ENCODE measurements at places on chromosomes 1 and 21.

DNA sequence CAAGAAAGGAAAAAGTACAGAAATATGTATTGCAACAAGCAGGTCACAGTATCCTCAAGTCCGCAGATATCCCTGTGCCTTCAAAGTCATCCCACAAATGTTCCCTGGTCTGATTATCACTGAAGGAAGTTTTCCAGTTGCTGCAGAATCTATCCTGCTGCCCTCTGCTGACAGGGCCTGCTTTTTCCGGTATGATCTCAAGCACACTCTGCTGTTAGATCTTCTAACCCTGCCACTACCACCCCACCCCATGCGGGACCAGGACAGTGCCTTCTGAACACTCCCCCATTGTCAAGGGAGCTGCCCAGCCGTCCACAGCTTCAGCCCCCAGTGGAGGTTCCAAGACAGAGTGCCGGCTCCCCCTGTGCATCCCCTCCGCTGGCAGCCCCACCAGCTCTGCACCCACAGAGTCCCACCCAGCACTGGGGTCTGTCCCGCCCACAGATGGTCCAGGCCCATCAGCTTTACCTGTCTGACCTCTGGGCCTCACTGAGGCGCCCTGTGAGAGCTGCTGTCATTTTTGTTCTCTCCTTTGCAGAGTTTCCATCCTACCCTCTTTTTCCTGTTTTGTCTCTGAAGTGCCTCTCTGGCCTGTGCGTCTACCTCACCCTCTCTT, 27.9 kb downstream of the FAM163A start:
- no peak for DNase-seq

GRCh38 chr1:228333739-228334115, 72.9 kb downstream of the TRIM11 start:
- DNase-seq: no peak

DNA sequence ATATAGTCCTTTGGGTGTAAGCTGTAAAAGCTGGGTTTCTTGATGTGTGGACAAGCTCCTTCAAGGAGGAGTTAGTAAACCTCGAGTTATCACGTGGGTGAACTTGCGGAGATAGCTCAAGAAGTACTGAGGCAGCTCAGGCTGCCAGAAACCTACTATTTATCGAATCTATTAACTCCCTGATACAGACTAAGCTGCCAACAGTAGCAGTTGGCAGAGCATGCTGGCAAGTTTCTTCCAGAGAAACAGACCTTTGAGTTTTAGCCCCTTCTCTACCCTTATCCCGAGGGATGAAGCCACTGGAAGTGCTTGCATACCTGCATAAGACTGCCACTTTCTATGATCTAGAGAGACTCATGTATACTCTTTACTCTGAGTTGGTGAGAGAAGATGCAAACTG, 624.5 kb upstream of the USP24 start:
- DNase-seq: no peak

GRCh38 chr1:23288201-23288600, 55.9 kb downstream of the HNRNPR start:
- no peak for DNase-seq

- no peak for DNase-seq
These were observed 45.9 kb downstream of the SAMD13 start for GRCh38 chr1:84347271-84347931.

GRCh38 chr1:4407851-4408250, 246.6 kb upstream of the AJAP1 start:
- DNase-seq: no peak

DNA sequence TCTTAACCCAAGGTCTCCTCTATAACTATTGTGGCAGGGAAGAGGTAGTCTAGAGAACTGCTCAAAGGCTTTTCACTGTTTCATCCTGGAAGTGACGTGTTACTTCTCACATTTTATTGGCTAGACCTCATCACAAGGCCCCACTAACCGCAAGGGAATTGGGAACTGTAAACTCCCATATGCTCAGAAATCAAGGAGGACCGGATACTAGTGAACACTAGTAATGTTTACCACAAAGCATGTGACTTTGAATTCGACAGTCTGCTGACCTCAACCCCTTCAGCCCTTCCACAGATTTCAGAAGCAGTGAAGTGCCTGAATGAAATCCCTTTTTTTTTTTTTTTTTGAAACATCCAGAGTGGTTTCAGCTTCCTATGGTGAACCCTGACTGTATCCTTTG, 3.4 kb upstream of the EEIG2 start:
- DNase-seq: no peak

DNA sequence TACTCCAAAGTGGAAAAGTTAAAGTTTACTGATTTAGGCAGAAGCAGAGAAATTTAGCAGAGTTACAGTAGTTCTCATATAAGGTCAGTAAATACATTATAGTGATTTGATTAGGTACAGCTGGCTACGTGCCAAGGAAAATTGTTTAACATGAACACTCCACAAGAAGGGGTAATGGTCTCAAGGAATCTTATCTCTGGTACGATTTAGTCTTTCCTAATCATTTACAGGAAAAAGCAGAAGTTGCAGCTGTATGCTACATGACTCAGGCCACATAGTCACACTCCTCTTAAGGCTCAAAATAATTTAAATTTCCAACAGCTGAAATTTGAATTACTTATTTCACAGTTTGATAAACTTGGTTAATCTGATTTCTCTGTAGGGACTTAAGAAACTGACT, 36.9 kb upstream of the OR2B11 start:
- DNase-seq: no peak

DNA sequence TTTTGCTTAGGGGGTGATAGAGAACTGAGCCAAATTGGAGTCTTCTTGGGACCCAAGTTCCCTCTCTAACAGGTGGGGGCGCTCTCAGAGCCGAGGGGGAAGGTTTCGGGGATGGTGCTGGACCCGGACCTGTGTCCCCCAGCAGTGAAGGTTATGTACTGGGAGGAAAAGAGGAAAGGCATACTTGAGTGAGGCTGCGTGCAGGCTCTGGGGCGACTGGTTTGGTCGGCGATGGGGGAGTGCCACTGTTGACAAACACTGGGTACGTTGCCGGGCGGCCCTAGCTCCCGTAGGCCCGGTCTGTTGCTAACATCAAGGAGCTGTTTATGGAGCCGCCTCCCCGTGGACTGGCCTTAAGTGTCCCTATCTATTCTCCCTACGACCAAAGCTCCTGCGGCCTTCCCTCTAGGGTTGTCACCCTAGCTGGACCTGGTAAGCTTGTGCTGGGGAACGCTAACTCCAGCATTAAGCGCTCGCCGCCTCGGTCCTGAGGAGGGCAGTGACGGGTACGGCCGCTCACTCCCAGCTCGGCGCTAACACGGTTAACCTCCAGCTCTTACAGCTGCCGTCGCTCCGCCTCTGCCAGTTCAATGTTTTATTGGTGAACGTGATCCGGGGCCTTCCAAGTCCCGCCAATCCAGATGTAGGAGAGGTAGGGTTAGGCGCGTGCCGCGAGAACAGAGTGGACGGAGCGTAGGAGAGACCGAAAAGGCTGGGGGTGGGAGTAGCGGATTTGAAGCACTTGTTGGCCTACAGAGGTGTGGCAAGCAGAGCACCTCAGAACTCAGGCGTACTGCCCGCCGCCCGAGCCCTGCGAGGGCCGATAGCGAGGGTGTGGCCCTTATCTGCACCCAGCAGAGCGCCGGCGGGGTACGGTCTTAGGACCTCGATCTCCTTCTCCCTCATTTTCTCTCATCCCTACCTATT, at the start of gene PPOX:
TSS of gene PPOX (plus strand) at position 685 of the 927 bp plus-strand sequence. CDS start 422 bp downstream, outside the sequence.
- peak; percentile 94 for DNase-seq

DNA sequence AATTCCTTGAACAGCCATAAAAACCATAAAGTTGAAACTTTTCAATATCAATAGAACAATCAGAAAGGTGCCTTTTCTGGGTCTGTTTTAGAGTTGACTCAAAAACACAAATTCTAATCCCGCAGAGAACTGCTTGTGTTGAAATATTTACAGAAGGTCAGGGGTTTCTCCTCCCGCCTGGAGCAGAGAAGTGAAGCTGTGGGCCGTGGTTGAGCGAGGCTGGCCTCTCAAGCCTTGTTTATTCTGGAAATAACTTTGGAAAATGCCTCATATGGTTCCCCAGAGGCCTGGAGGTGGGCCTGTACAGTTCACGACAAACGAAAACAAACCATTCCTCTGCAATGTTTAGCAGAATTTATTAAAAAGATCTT, 90.8 kb upstream of the ERRFI1 start:
- no peak for DNase-seq

GRCh38 chr1:94871031-94871430, 50.9 kb downstream of the SLC44A3 start:
- DNase-seq: no peak

DNA sequence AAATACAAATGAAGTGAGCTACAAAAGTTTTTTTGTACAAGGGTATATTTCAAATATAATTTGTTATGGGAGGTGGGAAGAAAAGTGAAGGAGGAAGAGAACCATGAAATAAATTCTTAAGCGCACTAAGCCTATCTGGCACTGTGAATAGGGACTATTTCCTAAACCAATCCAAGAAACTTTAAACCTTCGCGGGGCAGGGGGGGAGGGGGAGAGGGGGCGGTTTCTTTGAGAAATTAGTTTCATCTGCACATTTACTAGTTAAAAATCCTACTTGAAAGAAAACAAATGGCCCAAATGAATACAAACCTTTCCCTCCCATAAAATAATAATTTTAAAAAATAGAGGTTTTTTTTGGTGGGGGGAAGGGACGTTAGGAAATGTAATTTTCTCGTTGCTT, 364 bp downstream of the GOLPH3L start:
- DNase-seq: no peak

DNA sequence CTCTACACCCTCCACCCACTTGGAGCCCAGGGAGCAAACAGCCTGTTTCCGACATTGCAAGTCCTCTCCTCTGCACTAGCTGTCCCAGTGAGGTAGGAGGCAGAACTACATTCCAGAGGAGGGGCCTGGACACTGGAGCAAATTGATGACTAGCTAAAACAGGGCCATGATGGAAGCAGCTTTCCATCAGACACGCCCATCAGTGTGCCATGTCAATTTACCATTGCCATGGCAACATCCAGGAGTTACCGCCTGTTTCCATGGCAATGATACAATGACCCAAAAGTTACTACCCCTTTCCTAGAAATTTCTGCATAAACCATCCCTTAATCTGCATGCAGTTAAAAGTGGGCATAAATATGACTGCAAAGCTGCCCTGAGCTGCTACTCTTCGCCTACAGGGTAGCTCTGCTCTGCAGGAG, 647.1 kb downstream of the PTPRU start:
- DNase-seq: no peak

- DNase-seq: no peak
These were observed 34.0 kb downstream of the DIRAS3 start for GRCh38 chr1:68016381-68016780.

DNA sequence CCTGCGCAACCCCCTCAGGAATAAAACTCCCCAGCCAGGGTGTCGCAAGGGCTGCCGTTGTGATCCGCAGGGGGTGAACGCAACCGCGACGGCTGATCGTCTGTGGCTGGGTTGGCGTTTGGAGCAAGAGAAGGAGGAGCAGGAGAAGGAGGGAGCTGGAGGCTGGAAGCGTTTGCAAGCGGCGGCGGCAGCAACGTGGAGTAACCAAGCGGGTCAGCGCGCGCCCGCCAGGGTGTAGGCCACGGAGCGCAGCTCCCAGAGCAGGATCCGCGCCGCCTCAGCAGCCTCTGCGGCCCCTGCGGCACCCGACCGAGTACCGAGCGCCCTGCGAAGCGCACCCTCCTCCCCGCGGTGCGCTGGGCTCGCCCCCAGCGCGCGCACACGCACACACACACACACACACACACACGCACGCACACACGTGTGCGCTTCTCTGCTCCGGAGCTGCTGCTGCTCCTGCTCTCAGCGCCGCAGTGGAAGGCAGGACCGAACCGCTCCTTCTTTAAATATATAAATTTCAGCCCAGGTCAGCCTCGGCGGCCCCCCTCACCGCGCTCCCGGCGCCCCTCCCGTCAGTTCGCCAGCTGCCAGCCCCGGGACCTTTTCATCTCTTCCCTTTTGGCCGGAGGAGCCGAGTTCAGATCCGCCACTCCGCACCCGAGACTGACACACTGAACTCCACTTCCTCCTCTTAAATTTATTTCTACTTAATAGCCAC, 696 bp downstream of the TGFB2 start:
- no peak for DNase-seq

- no peak for DNase-seq
These were observed 57.6 kb upstream of the KIF1B start for GRCh38 chr1:10152709-10153284.

- DNase-seq: no peak
These were observed 116.7 kb downstream of the RHOU start for GRCh38 chr1:228852024-228852423.

DNA sequence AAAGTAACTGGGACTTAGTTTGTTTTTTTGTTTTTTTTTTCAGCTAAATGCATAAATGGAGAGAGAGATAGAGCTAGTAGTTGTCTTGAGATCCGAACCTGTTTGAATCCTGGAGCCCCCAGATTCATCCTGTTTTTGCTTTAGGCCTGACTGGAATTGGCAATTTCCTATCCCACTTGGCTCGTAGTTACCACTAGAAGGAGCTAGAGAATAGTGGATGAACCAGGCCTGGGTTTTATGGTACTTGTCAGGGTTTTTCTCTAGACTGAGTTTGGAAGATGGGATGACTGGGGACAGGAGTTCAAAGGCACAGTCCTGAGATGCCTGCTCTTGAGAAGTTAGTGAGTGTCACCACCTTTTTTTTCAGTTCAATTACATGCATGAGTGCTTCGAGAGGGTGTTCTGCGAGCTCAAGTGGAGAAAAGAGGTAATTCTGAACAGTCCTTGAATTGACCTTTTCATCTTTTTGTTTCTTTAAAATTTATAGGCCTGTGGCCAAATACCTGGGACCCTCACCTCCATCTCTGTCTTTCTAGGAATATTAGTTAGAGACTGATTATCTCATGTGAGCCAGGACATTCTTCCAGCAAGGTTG, 23.4 kb downstream of the CELF3 start:
- no peak for DNase-seq

GRCh38 chr1:207956986-207957385, 46.1 kb upstream of the CD34 start:
- no peak for DNase-seq

DNA sequence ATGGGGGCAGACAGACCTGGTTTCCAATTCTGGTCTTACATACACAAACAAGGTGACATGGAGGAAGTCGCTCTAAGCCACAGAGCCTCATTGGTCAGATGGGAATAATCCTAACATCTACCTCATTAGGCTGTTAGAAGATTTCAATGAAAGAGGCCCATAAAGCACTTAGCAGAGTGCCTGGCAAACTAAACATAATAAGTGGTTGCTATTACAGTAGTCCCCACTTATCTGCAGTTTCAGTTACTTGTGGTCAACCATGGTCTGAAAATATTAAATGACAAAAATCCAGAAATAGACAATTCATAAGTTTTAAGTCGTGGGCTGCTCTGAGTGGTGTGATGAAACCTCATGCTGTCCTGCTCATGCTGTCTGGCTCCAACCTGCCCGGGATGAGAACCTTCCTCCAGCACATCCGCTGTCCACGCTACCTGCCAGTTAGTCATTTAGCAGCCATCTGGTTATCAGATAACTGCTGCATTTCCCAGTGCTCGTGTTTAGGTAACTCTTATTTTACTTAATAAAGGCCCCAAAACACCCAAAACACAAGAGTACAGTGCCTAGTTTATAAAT, 112.3 kb downstream of the DDX20 start:
- DNase-seq: no peak

GRCh38 chr1:87869567-87869966, 540.9 kb downstream of the LMO4 start:
- peak; percentile 19 for DNase-seq

All from non-pigmented ciliary epithelial cell (primary cell).